Fibroblast of skin of scalp (primary cell): ENCODE measurements at places on chromosomes 4 and X.

- DNase-seq, result peak; percentile 32
Observed at GRCh38 chr4:15130441-15130840, 128.2 kb downstream of the CPEB2 start.

DNA sequence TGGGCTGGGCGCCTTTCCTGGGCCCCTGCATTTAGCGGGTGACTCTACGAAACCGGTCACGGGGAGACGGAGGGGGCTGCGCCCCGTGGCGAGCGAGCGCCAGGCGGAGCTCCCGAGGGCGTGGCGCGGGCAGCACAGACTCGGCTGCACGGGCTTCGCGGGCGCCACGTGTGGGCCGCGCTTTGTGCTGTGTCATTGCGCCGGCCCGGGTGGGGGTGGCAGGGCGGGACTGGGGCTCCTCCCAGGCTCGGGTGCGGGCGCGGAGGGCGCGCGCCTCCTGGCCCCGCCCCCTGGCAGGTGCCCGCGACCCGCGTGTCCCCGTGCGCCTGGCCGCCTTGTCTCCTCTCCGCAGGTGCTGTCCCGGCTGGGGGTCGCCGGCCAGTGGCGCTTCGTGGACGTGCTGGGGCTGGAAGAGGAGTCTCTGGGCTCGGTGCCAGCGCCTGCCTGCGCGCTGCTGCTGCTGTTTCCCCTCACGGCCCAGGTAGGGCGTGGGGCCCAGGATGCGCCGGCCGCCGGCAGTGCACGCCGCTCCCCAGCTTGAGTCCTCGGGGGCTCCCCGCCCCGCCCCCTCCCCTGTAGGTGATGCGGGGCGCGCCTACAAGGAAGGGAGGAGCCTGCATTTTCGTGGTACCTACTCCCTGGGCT lies 651 bp downstream of the UCHL1 start:
- peak; percentile 67 for DNase-seq

GRCh38 chrX:13651150-13651549 lies 1.8 kb upstream of the TCEANC start:
- DNase-seq, result no peak

DNA sequence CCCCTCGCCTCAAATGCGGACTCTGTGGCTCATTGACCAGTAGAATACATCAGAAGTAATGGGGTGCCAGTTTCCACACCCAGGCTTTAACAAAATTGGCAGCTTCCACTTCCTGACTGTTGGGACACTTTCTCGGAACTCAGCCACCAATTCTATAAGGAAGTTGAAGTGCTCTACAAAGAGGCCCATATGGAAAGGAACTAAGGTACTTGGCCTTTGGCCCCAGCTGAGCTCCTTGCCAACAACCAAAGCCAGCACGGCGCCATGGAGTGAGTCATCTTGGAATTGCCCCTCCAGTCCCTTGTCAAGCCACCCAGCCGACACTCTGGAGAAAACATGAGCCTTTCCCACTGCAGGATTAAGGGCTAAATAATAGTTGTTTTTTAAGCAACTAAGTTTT lies 262.2 kb upstream of the INTU start:
- no peak for DNase-seq

DNA sequence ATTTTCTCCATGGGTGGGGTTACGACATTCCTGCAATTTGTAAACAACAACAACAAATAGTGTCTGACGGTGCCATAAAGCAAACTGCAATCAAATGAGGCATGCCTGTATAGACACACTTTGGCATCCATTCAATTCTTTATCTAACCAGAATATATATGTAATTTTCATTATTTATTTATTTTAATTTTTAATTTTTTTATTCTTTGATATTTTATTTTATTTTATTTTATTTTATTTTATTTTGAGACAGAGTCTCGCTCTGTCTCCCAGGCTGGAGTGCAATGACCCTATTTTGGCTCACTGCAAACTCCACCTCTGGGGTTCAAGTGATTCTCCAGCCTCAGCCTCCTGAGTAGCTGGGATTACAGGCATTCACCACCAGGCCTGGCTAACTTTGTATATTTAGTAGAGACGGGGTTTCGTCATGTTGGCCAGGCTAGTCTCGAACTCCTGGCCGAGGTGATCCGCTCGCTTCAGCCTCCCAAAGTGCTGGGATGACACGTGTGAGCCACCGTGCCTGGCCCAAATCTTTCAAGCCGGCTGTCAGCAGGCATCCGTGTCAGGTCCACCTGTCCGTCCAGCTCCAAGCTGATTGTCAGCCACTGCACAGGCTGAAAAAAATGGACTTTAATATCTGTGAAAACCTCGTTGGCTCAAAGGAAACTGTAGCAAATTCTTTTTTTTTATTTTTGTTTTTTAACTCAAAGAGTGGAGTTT lies 200.8 kb downstream of the ASMT start:
- no peak for DNase-seq

- no peak for DNase-seq
Observed at GRCh38 chr4:146472404-146472803, 49.3 kb downstream of the SLC10A7 start.

DNA sequence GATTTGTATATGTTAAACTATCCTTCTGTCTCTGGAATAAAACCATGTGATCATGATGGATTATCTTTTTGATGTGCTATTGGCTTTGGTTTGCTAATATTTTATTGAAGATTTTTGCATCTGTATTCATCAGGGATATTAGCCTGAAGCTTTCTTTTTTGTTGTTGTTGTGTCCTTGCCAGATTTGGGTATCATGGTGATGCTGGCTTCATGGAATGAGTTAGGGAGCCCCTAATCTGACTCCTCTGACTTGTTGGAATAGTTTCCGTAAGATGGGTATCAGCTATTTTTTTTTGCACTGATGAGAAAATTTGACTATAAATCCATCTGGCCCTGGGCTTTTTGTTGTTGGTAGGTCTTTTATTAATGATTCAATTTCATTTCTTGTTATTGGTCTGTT lies 45.7 kb downstream of the ATP10D start:
- DNase-seq, result peak; percentile 54

DNA sequence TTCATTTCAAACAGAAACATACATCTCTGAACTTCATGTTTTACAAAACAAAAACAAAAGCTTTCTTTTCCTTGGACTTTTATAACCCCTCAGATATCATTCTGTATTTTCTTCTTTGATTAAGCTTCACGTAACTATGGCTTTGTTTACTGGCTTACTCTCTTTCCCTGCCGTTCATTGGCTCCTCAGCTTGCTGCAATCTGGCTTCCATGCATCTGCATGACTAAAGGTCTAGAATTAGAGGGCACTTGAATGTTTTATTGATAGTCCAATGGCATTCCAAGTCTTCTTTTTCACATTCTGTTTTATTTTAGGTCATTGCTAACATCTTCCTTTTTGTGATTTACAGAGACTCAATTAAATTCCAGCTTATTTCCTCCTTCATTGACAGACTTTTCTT lies 487.6 kb downstream of the GRXCR1 start:
- no peak for DNase-seq

GRCh38 chr4:173014113-173014558 lies 154.5 kb upstream of the GALNT7 start:
- DNase-seq, result peak; percentile 68

DNA sequence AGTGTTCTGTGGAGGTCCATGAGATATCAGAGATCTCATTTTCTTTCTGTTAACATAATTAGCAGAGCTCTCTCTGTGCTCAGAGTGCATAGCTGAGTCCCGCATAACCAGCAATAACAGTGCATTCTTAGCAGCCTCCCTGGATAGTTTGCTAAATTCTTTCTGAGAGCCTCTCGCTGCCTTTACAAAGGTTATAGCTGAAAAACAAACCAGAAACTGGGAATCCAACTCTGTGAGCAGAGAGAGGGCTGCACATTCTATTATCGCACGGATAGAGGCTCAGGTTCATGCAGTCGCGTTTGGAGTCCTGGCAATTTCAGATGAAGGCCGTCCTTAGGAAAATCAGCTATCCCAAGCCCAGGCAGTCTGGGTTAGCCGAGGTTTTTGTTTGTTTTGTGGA lies 1.2 kb downstream of the ENPP6 start:
- no peak for DNase-seq

DNA sequence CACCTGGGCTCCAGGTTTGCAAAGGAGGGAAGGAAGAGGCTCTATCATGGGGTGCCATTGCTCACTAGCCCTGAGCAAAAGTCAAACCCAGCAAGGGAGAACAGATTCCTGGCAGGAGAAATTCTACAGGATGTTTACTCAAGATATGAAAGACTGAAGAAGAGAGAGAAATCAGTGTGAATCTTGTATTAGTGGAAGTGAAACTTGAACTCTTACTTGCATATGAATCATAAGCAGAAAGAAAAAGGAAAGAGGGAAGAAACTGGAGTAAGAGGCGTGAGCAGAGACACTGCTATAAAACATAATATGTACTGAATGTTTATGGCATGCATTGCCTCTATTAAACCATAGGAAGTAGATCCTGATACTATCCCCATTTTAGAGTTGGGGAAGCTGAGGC lies 60.9 kb downstream of the C4orf46 start:
- DNase-seq, result no peak

- no peak for DNase-seq
Observed at GRCh38 chr4:156497486-156497885, 474.1 kb downstream of the PDGFC start.

GRCh38 chr4:140138428-140138827 lies 15.6 kb downstream of the MAML3 start:
- no peak for DNase-seq

- DNase-seq, result no peak
Observed at GRCh38 chr4:25486171-25486570, 109.1 kb downstream of the ANAPC4 start.

DNA sequence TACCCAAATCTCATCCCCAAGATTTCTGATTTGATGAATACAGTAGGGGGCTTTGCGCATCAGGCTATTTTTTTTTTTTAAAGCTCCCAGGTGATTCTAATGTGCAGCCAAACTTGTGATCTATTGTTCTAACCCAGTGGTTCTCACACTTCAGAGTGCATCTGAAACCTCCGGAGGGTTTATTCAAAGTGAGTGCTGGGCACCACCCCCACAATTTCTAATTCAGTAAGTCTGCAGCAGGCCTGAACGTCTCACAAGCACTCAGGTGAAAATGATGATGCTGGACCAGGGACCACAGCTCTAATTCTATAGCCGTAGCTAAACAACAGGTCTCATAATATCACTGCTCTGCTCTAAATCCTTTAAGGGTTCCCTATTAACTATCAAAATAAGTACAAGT lies 211.4 kb downstream of the FMR1NB start:
- DNase-seq, result no peak

DNA sequence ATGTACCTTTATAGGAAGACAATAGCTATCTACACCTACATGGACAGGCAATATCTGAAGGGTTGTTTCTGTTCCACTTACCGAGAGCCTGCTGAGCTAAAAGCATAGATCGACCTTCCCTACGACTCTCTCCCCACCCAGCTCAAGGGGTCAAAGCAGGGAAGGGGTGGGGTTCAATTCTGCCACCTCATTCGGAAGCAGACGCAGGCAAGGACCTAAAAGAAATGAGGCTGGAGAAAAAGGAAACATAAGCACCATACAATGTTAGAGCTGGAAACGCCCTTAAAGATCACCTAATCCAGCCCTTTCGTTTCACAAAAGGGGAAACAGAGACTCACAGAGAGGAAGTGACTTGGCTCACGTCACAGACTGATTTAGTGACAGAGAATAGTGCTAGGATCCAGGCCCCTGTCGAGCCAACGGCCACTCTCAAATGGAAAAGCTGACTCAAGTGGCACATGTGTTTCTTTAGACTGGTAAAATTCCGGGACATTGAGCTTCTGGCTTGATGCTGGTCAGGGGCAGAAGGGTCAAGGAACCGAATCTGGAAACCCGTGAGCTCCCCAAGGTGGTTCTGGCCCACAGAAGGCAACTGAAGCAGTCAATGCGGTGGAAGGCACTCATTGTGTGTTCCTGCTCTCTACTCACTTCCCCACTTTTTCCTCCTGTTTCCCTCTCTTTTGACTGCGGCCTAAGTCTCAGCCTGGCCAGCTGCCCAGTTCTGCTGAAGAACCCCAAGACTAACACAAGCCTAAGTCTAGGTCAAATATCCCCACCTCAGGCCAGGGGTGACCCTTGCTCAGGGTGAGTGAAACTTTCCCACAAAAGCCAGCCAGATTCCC lies 7.5 kb downstream of the SEPTIN6 start:
- peak; percentile 23 for DNase-seq

GRCh38 chr4:163958751-163959150 lies 464.3 kb downstream of the TMA16 start:
- DNase-seq, result no peak

- peak; percentile 90 for DNase-seq
Observed at GRCh38 chr4:67035501-67035900, 509.8 kb downstream of the CENPC start.

DNA sequence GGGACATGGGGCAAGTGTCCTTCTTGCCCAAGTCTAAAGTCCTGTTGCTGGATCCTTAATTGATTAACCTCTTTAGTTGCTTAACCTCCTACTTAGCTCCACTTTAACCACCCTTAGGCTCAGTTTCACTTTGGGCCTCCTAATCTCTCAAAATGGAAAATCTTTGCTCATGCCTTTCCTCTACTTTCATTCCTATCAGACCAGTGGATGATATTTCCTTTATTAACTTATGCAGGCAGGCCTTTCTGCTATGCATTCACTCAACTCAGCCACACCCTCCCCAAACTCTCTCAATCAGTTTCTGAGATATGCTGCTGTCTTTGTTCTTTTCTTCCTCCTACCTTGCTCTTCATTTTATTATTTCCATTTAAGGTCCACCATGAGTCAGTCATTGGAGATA lies 14.4 kb upstream of the ARSJ start:
- no peak for DNase-seq

DNA sequence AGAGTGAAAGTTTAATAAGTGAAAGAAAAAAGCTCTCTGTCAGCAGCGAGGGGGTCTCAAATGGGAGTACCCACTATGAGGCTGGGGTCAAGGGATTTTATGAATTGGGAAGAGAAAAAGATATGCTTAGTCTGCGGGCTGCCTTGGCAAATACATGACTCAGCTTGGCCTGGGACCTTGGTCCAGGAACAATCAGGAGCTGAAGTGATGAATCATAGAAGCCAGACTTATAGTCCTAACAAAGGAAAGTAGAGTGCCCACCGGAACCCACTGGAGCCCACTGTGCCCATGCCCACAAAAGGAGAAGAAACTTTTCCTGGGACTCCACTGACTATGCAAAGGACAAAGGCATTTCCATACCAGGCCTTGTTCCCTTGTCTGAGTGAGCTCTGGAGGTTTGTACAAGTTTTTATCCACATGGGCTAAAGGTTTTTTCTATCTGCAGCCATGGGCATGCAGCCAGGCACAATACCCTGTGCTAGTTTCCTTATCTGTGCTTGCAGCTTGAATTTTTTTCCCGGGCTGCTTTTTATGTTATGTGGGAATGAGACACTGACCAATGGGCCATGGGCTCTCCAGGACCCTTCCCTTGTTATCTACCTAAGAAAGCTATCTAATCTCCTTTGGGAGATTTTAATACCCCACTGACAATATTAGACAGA lies 201.7 kb downstream of the FAM133A start:
- no peak for DNase-seq

- DNase-seq, result peak; percentile 23
Observed at GRCh38 chr4:46270986-46271596, 118.8 kb downstream of the GABRA2 start.

DNA sequence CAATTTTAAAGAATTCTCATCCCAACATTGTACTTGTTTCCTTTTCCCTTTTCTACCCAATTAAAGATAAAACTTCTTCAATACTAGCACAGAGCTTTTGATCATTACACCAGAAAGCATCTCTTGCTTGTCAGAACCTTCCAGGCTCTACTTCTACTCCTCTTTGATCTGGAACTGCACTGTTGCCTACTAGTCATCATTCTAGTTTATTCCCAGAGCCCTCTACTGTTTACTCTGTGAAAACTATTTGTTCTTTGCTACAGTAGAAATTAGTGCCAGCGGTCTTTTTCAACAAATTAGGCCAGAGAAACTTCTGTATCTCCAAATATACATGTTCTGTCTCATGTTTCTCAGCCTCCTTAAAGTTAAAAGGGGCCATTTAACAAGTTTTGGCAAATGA lies 46.8 kb upstream of the TMPRSS11F start:
- no peak for DNase-seq
